GM19239 (cell line): ENCODE measurements at places on chromosomes 2 and 18.

DNA sequence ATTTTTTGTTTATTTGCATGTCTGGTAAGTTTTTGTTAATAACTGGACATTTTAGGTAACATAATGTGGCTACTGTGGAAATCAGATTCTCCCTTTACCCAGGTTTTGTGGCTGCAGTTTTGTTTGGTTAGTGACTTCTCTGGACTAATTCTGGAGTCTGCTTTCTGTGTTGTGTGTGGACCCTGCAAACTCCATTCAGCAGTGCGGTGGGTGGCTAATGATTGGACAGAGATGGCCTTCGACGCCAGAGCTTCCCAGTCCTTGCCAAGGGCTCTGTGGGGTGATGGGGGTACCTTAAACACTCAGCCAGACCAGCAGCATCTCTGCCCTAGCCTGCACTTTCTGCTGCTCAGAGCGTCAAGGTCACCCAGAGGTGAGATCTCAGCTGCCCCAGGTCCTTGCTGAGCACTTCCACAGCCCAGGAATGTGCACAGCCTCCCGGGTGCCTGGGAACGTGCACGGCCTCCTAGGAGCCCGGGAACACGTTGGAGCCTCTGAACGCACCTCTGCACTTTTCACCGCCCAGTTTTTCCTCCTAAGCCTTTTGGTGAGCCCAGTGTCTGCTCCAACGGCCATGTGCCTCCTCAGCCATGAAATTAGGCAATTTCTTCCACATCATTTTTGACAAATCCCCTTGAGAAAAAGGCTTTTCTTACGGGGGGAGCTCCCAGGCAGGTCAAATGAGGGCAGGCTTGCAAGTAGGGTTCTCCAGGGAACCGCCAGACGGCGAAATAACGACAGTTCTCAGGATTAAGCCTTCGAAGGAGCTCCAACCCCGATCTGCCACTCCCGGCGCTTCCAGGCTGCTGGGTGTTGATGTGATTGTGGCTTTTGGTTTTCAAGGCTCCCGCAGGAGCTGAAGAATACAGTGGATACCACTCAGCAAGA lies 35.2 kb upstream of the KLF11 start:
- DNase-seq = no peak

- no peak for DNase-seq
These were observed 115.3 kb downstream of the FEZ2 start for GRCh38 chr2:36482576-36483214.

- DNase-seq = no peak
These were observed 89.8 kb upstream of the SP3 start for GRCh38 chr2:174054926-174055325.

DNA sequence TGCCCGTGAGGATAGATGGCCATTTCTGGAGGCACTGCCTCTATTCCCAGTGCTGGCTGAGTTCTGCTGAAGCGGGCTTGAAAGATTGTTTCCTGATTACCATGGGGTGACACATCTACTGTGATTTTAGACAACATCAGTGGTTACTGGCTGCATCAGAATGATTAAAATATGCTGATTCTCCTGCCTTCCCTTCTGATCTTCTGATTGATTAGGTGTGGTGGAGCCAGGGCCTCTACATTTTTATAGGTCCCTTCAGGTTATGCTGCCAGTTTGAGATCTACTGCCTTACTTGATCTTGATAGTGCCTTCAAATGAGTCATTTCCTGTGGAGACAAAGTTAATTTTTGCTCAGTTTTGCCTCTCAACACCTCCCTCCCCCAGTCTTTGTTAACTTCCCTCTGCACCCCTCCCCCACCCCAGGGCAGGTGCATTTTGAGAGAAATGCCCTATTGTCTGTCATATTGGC lies 31.6 kb upstream of the SNORC start:
- DNase-seq = peak; percentile 46

DNA sequence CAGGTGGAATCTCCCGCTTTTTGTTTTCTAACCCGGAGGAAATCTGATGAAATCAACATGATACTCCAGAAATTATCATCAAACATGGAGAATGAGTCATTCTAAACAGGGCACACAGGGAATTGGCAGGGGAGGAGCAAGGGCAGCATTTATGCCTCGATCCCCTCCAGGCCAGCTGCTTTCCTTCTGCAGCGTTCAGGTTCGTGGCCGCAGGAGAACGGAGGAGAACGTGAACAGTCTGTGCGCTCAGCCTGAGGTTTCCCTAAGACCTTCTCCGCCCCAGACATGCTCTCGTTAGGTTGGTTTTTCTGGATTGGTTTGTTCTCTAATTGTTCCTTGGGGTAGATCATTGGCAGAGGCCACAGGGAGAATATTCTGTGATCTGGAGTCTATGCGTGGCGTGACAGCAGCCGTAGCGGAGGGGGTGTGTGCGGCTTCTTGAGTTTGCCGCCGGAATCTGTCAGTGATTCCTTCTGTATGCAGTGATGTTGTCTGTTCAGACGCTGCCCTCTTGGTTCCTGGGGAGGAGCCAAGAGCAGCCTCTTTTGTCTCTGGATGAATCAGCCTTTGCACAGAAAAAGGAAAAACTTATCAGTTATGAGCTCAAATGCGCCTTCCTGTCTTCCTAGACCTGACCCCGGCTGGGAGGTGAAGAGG lies 75.9 kb downstream of the SH3BP4 start:
- no peak for DNase-seq

DNA sequence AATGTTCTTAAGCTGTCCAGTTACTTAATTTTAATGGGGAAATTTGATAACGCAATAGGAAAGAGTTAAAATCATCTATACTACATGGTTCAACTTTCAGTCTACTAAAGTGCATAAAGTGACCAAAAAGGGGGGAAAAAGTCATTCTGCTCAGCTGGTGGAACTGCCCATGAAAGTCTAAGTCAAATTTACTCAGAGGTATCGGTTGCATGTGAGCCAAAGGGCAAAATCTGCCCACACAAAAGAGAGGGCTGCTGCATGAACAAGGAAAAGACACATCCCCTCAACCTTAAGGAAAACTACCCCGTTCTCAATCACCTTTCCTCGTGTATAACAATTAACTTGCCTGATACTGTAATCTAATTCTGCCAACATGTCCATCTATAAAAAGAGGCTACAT lies 126.1 kb downstream of the TCF4 start:
- DNase-seq = no peak

- no peak for DNase-seq
These were observed 108.5 kb downstream of the ABCA12 start for GRCh38 chr2:215029936-215030335.

- DNase-seq = no peak
These were observed 26.8 kb downstream of the SH3YL1 start for GRCh38 chr2:236993-237539.

- no peak for DNase-seq
These were observed 148.2 kb downstream of the GLI2 start for GRCh38 chr2:120883607-120884440.

GRCh38 chr2:48488545-48488944 lies 41.4 kb upstream of the STON1 start:
- no peak for DNase-seq

DNA sequence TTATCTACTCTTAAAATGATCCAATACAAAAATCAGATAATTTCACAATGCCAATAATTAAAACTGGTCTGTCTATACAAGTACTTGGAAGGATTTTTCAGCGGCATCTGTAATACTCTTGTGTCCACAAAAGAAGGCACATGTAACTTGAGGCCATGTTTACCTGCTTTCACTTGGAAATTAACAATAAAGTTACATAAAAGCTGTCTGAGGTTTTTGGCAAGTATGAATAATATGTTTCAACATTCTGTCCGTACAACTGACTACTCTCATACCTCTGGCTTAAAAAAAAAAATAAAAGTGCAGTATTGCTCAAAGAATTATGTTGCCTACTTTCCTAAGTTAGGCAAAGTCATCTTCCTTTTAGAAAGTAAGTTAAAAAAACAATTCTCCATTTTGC lies 253.6 kb downstream of the NBAS start:
- DNase-seq = no peak

- no peak for DNase-seq
These were observed 102.7 kb downstream of the MAP2 start for GRCh38 chr2:209526561-209526960.

GRCh38 chr2:108220191-108220590 lies 19.6 kb upstream of the SULT1C3 start:
- no peak for DNase-seq

GRCh38 chr2:134578316-134578715 lies 140.5 kb downstream of the TMEM163 start:
- DNase-seq = no peak

DNA sequence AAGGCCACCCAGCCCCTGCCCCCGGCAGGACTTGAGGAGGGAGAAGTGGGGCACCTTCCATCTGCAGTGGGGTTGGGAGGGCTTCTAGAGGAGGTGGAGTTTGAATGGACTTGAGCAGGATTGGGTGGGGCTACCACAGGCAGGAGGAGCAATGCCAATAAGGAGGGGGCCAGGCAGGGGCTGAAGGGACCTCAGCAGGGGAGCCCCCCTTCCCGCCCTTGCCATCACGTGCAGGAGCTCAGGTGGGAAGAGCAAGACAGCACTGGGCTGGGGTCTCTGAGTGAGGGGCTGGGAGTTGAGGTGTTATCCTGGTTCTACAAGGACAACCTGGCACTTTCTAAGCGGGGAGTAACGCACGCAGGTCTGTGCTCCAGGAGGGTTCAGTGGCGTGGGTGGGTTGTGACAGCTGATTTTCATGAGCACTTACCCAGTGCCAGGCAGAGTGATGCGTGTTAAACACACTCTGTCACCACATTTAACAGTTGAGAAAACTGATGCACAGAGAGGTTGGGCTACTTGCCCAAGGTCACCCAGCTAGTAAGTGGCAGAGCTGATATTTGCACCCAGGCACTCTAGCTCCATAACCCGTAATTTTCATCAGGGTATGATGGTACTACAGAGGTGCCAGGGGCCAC lies 4.8 kb downstream of the CHRND start:
- DNase-seq = no peak

DNA sequence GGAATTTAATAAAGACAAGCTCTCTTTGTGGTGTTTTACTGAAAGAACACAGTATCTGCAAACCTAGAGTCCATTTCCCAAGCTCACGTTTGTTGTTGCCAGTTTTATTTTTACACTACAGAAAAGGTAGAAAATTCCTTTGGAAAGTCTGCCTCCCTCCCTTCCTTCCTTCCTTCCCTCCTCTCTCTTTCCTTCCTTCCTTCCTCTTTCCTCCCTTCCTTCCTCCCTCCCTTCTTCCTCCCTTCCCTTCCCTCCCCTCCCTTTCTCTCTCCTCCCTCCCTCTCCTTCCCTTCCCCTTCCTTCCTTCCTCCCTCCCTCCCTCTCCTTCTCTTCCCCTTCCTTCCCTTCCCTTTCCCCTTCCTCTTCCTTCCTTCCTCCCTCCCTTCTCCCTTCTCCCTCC lies 136.3 kb upstream of the REV1 start:
- DNase-seq = no peak

DNA sequence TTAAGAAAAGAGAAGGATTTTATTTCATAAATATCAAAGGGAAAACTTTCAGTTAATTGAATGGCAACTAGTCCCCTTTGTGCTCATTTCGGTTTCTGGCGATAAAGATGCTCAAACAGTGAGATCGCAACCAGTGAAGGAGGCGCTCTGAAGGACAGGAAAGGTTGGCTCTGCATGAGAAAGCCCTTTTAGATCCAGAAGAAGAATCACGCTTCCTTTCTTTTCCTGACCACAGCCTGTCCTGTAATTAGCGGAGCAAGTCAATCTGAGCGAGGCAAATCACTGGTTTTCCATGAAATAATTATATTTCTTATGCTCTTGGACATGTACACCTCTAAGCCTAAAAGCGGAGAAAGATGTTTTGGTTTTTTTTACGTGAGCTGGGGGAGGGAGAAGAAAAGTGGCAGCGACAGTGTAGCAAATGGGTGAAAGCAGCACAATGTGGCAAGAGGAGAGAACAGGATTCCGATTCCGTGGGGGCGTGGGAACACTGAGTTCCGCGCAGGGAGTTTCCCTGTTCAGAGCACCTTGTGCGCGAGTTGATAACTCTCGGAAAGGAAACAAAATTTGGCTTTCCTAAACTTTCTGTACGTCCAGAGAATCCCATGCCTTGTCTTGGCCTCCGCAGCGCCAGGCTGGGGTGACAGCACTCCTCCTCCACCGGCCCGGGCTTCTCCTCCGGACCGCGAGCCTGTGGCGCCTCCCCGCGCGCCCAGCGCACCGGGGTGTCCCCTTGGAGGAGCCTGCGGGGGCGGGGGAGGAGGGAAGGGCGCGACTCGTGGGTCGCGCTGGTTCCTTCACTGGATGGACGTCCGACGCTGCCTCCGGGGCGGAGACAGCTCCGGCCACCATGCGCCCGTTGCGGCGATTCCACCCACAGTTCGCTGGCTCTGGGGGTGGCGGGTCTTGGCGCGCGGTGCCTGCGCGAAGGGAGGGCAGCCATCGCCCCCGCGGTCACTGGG lies 620 bp upstream of the SLC9A2 start:
- DNase-seq = no peak

DNA sequence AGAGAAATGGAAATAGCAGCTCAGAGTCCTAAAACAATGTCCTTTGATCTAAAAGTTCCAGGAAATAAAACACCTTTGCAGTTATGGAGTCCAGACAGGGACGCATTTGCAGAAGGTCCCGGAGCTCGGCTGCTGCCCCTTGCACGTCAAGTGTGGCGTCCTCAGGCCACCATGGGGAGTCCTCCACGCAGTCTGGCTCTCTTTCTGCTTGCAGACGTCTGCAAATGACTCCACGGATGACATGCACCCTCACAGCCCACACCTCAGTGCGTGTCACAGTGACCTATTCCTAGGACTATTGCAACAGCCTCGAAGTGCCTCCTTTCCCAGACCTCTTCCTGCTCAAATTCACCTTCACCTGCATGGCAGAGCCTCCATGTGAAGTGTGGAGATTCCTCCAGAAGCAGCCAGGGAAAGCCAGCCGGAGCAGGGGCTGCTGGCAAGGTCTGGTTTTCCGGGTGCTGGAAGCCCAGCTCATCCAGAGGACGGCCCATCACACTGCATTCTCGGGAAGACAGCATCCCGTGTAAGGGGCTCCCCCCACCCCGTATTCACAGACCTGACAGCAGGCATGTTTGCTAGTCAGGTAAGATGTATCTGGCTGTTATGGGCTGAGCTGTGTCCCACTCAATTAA lies 137.7 kb downstream of the ASB1 start:
- no peak for DNase-seq

- DNase-seq = no peak
These were observed 26.1 kb downstream of the GAD1 start for GRCh38 chr2:170842785-170843184.

DNA sequence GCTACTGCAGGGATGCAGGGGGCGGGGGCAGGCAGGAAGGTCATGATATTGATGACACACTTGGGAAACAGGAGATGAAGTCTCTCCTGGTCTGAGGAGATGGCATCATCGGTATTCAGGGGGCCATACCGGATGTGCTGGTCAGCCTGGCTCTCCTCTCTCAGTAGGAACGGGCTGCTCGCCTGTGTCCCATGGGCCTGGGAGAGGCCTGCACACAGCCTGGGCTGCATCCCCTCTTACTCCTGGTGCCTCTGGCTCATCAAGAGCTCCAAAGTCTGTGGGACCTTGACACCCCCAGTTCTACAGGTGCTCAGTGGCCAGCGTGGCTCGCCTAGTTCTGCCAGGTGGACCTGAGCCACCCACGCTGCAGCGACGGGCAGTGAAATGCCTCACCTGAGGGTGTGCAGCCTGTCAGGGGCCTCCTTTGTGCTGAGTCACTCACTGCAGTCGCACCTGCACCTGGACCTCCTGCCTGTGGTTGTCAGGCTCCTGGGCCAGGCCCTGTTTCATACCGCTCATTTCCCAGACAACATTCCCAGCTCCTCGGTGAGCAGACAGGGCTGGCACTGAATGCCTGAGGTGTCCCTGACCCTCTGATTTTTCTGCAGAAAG lies 18.6 kb upstream of the CNDP1 start:
- DNase-seq = no peak
